ENCODE measurements at places on chromosomes 2 and 18.

DNA sequence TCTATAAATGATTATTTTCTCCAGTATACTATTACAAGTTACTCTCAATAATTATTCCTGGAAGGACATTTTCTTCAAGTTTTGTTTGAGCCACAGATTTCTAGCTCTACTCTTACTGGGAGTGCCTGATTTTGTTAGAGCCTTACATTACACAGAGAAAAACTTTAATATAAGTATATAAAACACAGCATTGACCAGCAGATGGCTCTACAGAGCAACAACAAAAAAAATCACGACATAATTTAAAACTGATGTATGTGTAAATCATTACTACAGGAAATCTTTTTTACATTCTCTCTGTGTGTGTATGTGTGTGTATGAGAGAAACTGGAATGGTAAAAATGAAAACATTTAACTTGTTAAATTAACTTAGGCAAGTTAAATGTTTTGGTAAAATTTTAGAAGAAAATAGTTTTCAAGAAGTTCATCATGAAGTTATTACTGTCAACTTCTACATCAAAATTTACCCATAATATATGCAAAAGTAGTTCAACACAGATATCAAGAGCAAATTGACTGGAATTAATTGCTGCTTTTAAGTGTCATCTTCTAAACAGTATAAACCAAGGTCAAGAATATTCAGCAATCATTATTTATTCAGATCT lies 103.3 kb downstream of the MDH1 start:
- DNase-seq = peak; percentile 69

DNA sequence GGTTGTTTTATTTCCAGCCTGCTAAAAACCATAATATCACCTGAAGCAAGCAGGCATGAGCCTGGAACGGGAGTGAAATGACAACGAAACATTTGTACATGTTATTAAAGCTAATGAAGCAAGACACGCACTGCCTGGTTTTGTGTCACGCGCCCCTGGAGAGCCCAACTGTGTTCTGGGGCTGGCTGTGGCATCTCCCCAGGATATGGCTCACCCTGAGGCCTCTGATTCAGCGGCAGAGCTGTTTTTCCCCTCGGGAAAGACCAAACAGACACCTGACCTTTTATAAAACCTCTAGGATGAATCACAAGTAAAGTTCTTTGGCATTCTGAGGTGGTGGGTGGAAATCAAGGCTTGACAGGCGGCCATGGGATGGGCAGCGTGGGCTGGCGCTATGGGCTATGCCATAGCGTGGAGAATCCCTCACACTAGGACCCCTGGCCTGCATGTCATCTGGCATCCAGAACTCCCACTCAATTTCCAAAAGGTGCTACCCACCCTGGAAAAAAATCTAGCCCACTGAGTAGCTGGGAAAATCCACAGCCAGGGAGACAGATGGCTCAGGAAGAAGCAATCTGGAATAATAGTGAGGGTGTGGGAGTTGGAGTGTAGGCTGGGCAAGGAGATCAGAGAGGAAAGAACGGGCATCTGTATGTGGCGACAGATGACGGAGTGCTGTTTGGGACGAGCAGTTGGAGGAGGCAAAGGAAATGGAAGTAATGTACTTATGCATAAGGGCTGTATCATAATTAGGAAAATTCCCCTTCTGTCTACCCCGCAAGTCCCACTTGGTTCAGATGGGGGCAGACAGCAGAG lies 262.0 kb downstream of the AFF3 start:
- DNase-seq = peak; percentile 71

- peak; percentile 15 for DNase-seq
These were observed 19.0 kb downstream of the ACVR2A start for GRCh38 chr2:147863835-147864234.

- DNase-seq = no peak
These were observed 65.8 kb upstream of the ALK start for GRCh38 chr2:29987146-29987545.

GRCh38 chr2:140680862-140681261 lies 1450.0 kb downstream of the LRP1B start:
- no peak for DNase-seq

DNA sequence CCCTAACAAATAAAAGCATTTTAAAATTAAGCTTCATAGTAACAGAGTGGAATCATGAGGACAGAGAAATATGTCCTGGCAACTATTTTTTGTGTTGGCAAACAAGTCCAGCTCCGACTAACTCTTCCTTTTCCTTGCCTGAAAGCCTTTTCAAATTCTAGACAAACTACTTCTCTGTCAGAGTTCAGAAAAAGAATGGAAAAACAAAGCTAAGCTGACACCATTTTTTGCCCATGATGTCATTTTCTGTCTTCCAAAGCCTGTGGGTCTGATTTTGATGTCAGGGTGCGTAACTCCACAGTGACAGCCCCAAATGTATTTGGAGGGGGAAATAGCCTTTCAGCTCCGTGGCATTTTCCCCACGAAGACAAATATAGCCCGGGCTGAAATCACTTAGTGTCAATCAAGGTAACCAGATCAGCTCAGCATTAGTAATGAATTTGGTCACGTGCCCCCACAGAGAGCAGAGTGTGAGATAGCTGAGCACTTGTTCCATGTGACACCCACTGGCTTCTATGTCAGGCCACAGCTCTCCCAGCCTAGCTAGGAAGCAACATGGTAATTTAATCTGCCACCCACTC lies 233.0 kb upstream of the SIX2 start:
- DNase-seq = peak; percentile 1

DNA sequence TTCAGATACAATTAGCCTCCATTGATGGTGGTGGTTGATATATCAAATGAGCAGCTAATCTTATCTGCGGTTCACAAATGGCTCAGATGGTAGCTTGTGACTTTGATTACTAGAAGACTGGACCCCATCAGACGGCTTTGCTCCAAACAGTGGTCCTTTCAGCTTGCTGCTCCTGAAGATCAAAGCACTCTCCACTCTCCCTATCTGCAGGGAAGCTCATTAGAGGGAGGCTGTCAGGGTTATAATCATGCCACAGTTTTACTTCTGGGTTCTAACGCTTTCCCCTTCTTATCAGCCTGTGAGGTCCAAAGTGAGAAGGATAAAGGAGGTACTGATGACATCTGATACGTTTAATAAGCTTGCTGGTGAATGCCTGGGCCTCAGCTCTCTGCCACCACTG lies 247.1 kb upstream of the NT5C1B start:
- no peak for DNase-seq

DNA sequence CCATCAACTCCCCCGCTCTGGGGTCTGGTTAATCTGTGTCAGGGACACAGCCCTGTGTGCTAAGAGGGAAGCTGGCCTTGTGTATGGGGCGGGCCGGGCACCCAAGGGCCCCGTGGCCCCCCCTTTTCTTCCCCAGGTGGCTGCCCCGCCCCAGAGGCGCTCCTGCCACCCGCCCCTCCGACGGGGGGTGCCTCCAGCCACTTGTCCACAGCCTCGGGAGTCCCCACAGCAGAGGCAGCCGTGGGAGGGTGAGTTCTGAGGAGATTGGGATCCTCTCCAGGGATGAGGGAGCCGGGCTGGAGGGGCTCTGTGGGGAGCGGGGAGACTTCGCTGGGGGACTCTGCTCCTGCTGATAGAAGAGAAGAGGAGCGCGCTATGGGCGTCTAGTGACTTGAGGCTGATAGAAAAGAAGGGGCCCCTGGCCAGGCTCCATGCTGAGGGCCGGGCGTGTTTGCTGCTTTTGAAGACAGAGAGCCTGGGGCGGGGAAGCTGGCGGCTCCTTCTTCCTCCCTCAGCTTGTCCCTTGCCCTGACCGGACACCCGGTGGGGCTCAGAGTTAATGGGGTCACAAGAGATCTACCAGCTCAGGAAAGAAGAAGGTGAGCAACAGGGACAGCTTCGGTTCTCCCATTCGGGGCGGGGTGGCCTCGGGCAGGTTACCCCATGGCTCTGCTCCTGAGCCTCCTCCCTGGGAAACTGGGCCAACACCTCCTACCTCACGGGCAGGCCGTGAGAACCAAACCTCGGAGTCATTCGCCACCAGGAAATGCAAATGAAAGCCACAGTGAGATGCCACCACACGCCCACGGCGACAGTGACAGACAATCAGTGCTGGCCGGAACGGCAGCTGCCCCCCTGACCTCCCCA lies 89.4 kb upstream of the TAF1B start:
- no peak for DNase-seq
